ENCODE measurements at places on chromosomes 1 and 21.

- no peak for DNase-seq
These were observed 205.2 kb downstream of the HS2ST1 start for GRCh38 chr1:87119541-87120140.

- no peak for DNase-seq
These were observed 708.8 kb upstream of the CHRM3 start for GRCh38 chr1:238677567-238677966.

DNA sequence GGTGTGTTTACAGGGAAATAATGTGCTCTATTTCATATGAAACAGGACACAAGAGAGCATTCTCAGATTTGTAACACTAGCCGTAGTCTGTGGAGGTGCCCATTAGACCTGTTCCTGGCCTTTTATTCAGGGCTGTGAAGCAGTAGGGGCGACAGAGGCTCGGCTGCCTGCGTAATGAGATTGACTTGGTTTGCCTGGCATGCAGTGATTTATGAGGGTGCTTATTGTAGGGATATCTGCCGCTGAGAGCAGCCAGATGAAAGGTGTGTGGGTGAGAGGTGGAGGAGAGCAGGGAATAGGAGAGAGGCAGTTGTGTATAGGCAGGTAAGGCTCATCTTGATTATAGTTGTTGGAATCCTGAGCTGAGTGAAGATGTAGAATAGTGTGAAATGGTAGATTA is 51.3 kb downstream of the DNAJC6 start:
- DNase-seq: no peak

- DNase-seq: no peak
These were observed 415.1 kb downstream of the LRRIQ3 start for GRCh38 chr1:73782901-73783300.

DNA sequence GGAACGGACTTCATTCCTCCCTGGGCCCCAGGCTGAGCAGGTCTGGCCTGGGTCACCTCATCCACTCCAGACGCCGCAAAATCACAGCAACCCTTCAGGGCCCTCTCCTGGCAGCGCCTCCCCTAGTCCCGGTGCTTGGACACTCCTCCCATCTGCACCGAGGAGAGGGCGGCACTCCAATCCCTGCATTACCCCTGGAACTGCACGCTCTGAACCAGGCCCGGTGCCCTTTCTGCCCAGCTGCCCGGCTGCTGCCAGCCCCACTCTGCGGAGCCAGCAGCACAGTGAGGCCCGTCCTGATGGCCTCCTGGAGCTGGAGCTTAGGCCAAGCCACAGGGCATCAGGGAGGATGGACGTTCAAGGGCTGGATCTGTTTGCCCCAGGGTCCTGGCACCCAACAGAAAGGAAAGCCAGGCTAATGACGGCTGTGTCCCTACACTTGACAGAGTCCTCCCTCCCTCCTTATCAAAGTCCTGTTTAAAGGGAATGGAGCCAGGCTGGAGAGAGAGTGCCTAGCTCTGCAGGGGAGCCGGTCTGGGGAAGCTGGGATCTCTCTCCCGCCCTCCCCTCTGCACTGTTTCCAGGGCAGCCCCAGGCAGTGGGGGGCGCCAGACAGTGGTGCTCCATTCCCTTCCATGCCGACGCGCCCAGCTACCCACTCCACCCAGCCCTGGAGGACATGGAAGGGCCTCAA is 12.7 kb downstream of the COL6A2 start:
- DNase-seq: no peak

GRCh38 chr1:46458846-46459245 is 30.8 kb upstream of the DMBX1 start:
- no peak for DNase-seq

DNA sequence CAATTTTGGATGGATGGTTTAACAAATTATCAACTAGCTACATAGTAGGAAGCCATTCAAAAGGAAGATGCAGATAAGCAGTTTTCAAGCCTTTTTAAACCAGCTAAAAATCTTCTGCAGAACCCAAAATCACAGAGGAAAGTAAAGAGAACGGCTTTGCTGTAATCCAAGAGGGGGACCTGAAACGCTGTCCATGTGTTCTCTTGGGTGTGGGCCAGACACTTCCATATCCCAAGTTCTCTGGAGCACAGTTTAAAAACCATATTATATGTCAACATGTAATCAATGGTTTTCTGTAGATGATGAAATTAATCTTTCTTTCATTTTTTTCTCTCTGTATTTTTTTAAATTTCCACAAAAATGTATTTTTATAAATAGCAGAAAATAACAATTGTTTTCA is 90.5 kb downstream of the SELENOF start:
- DNase-seq: no peak

- DNase-seq: no peak
These were observed 13.9 kb downstream of the SH2D1B start for GRCh38 chr1:162397943-162398560.

GRCh38 chr1:14681182-14681581 is 82.7 kb downstream of the KAZN start:
- DNase-seq: no peak

DNA sequence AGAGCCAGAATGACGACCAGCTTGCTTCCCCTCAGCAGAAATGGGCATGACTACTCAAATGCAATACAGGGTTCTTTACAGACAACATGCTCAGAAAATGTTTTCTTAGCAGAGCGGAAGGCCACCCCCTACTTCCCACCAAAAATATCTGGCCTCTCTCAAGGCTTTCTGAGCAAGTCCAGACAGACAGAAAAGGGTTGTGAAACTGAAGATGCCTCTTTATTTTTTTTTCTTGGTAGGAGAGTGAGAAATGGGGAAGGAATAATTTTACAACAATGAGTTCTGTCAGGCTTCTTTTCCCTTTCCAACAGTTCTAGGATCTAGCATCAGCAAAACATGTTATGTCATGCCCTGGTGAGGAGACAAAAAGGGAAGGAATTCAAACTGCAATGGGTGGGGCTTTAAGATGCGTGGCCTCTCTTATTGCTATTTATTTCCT is 172.0 kb upstream of the CAMK1G start:
- no peak for DNase-seq

DNA sequence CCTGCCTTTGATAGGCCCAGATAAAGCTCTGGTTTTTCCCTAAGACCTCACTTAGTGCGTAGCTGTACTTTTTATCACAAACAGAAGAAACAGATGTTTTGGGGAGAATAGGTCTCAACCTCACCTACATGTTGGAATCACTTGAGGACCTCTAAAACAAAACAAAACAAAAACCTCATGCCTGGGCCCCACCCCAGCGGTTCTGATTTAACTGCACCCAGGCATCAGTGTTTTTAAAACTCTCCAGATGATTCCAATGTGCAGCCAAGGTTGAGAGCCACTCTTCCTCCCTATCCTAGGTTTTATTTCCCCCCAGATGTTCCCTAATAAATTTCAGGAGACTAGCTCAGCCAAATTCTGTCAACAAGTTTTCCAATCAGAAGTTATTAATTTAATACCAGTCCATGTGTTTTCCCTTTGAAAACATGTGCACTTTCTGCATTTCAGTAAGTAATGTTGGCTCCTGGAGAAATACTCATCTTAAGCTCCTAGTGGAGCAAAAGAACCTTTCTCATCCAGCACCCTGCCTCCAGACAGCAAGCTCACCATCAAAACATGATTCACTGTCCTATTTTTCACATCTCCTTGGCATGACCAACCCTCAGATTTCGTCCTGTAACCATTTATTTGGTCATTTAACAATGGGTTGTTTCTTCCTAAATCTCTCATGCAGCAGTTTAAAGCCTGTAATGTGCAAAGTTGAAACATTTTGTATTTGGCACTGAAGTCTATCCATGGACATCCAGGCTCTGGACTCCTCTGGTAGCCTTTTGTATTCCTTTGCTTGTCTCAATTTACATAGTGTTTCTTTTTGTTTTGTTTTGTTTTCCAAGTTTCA is 27.5 kb downstream of the LRRC8C start:
- DNase-seq: no peak

- DNase-seq: no peak
These were observed 464.2 kb downstream of the DISC1 start for GRCh38 chr1:232090816-232091215.

GRCh38 chr1:218348628-218349071 is 3.5 kb downstream of the TGFB2 start:
- DNase-seq: no peak

- DNase-seq: no peak
These were observed 17.2 kb upstream of the PTAFR start for GRCh38 chr1:28193701-28194161.

GRCh38 chr1:89310505-89310904 is 37.8 kb upstream of the GBP5 start:
- DNase-seq: no peak

- DNase-seq: no peak
These were observed 210.6 kb upstream of the ADGRL2 start for GRCh38 chr1:81590171-81590570.

GRCh38 chr1:184222652-184223052 is 164.2 kb upstream of the C1orf21 start:
- DNase-seq: peak; percentile 9

DNA sequence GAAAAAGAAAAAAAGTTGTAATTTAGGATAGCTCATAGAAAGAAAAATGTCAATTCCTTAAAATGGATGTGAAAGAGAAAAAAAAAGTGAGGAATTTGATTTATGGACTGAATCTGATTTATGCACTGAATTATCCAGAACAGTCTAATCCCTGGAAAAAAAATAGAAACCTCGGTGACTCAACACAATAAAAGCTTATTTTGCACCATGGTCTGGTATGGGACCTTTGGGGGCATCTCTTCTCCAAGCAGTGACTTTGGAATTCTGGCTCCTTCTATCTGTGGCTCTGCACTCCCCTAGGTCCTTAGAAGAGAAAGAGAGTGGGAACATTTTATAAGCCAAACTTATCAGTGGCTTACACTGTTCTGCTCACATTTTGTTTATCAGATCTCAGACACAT is 471.7 kb upstream of the B3GALT2 start:
- DNase-seq: no peak

DNA sequence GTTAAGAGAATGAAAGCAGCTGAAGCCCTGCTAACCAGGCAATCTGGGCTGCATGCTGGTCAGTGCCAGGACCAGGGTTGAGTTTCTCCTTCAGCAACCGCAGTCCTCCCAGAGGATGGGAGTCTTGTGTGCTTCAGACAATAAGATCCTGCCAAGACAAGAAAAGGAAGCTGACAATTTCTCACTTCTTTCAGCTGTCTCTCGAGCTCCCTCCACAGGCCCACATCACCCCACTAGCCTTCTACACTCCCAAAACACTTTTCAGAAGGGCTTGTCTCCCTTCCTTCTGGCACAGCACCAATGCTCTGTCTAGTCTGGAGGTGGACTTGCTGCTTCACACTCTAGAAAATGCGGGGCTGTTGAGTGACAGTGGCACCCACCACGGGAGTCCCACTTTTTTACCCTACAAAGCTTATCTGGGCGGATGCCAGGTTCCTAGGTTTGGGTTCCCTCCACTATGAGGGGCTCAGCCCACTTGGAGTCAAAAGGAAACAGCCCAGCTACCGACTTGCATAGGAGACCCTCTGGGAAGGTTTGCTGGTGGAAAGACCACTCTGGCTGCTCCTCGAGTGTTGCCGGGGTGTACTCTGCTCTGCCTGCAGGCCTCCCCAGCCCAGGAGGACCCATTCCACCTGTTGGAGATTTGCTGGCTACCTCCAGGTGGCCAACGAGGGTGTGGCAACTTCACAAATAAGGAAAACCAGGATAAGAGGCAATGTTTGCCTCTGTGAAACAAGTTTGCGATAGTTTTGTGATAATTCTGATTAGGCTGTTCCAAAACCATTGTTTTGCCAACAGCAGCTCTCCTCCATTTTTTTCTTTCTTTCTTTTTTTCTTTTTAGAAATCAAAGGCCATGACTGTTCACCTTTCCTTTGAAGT is 68.9 kb downstream of the TENT5C start:
- DNase-seq: no peak

- DNase-seq: no peak
These were observed 8.3 kb upstream of the TRIM17 start for GRCh38 chr1:228424685-228425660.

DNA sequence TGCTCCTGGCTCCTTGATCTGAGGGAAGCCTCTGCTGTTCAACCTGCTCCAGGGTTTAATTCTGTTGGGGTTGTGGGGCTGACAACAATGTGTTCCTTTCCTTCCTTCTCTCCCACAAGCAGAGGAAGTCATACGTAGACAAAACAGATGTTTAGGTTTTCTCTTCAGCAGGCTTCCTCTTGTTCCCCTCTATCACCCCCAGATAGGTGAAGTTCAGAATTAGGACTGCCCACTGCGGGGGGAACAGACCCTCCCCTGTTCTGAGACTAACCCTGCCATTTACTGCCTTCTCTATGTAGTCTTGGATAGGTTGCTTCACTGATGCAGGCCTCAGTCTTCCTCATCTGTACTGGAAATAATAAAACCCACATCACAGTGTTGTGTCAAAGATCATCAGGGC is 30.0 kb upstream of the NRDC start:
- no peak for DNase-seq

DNA sequence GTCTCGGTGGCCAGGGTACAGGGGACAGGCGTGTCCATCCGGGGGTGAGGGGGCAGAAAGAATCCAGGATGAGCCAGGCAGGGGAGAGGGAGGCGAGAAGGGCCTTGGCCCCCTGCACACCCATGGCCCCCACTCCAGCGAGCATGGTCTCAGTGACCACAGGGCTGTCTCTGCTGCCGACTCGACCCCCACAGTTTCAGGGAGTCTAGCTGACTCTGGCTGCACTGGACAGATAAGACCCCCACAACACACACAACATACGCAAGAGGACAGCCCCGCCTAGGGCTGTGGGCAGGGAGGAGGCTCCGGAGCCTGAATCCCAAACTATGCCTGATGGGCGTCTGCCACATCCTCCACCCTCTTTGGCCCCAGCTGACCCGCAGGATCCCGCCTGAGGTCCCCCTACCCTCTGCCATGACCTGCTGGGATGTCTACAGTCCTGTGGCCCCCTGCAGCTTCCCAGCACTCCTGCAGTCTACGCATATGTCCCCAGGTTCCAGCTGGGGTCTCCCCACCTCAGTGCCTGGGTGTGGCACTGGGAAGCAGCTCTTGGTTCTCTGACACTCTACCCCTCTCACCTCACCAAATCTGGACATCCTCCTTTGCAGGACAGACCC is 22.0 kb downstream of the WNT9A start:
- no peak for DNase-seq

- DNase-seq: no peak
These were observed 31.5 kb downstream of the TMCO1 start for GRCh38 chr1:165737196-165737595.
